ENCODE measurements at places on chromosomes 13 and 19.

DNA sequence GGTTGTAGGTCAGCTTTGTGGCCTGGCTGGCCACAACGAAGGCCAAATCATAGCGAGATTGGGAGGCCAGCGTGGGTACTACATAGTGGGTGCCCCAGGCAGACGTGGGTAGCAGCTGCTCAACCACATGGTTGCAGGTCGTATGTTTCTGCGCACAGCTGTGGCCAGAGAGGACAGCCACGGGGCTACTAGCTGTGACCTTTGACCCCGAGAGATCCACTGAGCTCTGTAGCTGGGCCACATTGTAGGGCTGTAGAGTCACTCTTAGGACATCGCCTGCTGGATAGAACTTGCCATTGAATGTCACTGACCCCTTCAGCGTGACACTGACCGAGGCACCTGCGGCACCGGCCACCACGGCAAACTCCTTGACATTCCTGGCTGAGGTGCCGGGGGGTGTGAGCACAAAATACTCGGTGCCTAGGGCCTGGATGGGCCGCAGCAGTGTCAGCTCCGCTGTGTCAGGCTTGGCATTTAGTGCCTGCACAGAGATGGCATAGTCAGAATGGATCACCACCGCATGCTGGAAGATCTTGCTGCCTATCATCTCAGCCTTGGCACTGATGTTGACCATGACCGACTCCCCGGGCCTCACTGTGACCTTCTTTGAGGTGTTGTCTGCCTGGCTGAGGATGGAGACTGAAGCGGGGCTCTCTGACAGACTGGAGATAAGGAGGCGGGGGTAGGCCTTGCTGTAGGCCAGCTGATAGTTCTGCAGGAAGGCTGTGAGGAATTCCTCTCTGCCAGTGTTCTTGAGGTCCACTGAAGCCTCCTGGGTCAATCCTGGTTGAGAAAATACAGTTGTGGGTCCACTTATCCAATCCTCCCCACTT is 6.7 kb downstream of the FCGBP start:
- H3K36me3 ChIP-seq, result no peaks in the 10 kb centered on the region
- H3K4me3 ChIP-seq, result no peak overlapping the region
- peaks cover 9% of the 10 kb centered on the region for H3K4me1 ChIP-seq

DNA sequence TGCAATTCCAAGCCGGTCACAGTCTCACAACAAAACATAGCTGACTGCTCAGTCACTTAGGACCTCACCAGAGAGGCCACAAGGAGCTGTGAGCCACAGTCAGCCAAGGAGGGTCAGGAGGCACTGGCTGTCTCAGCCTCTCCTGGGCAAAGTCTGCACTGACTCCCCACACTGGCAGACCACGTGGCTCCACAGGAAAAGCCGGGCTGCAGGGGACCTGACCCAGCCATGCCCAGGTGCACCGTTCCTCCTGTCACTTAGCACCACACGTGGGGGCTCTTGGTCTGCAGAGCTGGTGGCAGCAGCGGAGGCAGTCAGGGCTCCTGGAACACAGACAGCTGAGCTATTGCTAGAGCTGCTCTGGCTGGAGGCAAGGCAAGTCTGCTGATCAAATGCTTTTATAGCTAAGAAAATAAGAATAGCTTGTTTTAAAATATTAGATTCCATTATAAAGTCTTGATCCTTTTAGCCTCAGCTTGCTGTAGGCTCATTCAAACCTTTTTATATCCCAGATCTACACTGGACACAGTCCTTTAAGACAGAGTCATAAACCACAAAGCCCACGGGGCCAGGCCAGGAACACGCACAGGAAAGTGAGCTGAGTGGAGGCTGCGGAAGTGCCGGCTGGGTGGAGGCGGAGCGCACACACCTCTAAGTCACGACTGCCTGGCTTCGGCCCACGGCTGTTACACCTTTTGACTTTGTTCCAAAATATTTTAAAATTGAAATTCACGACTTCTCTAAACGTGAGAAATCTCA is 744.1 kb downstream of the UQCRFS1 start:
- DNase-seq, result no peak
- H3K27ac ChIP-seq, result no peak overlapping the region
- peaks cover 24% of the 10 kb centered on the region for H3K27me3 ChIP-seq
- no peak overlapping the region for H3K4me3 ChIP-seq
- H3K4me1 ChIP-seq, result no peaks in the 10 kb centered on the region

- H3K4me1 ChIP-seq, result no peaks in the 10 kb centered on the region
- H3K27ac ChIP-seq, result no peak overlapping the region
- DNase-seq, result no peak
- H3K4me3 ChIP-seq, result no peak overlapping the region
- H3K27me3 ChIP-seq, result no peaks in the 10 kb centered on the region
- no peaks in the 10 kb centered on the region for H3K36me3 ChIP-seq
Observed at GRCh38 chr13:66563076-66563475, 667.1 kb downstream of the PCDH9 start.

- peak overlapping the region; percentile 70 for H3K4me3 ChIP-seq
- no peaks in the 10 kb centered on the region for H3K27me3 ChIP-seq
- no peaks in the 10 kb centered on the region for H3K36me3 ChIP-seq
- peaks cover 24% of the 10 kb centered on the region for H3K4me1 ChIP-seq
- peak; percentile 90 for DNase-seq
Observed at GRCh38 chr19:7868671-7869452, 5.3 kb downstream of the PRR36 start.
